A549 treated with ZK216348 at 1 μM for 4 hours (cell line): ENCODE measurements at places on chromosomes 6 and 20. TPM values are rescaled to one million over a fixed set of nuclear protein-coding genes. Genes with fewer than 3 reads are reported as not detected.

Gene SLA2
- 0.12 TPM in 1 of 5 replicates, not detected in the others for total RNA-seq

Gene FRK
- 0.93 to 1.7 TPM (median 1.3 TPM) in 5 replicates for total RNA-seq

Gene CFAP61
- 0.34 to 0.82 TPM (median 0.40 TPM) in 5 replicates for total RNA-seq

Gene VSTM2L
- total RNA-seq: 10.6 to 19.8 TPM (median 15.5 TPM) in 5 replicates

Gene EDEM2
- 43.4 to 53.1 TPM (median 50.7 TPM) in 5 replicates for total RNA-seq

Gene PTCHD4
- 0.06 to 0.11 TPM (median 0.09 TPM) in 3 of 5 replicates, not detected in the others for total RNA-seq

Gene PNLDC1
- total RNA-seq: 0.14 to 0.17 TPM in 2 of 5 replicates, not detected in the others

Gene OOEP
- not detected in 5 replicates for total RNA-seq

Gene HAO1
- not detected in 5 replicates for total RNA-seq

Gene MROH8
- 0.61 to 1.3 TPM (median 0.74 TPM) in 5 replicates for total RNA-seq

Gene GPR6
- total RNA-seq: not detected in 5 replicates
